Activated CD4-positive, alpha-beta T cell treated with anti-CD3 and anti-CD28 coated beads for 48 hours (primary cell): ENCODE measurements at places on chromosomes 12 and 14.

- DNase-seq = no peak
These were observed 14.2 kb downstream of the EPYC start for GRCh38 chr12:90990611-90991010.

GRCh38 chr12:83473408-83474095 lies 786.8 kb downstream of the TMTC2 start:
- DNase-seq = no peak

DNA sequence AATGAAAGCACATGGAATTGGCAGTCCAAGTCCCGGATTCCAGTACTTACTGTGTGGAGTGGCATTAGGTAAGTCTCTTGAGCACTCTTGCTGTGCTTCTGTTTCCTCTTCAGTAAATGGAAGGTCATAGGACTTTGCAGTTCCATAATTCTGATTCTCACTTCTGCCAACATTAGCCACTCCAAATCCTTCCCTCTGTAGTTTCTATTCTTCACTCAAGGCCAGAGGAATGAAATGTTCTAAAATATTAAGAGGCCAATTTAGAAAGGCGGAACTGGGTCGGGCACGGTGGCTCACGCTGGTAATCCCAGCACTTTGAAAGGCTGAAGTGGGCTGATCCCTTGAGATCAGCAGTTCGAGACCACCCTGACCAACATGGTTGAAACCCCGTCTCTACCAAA lies 19.8 kb upstream of the SLC5A8 start:
- DNase-seq = no peak

DNA sequence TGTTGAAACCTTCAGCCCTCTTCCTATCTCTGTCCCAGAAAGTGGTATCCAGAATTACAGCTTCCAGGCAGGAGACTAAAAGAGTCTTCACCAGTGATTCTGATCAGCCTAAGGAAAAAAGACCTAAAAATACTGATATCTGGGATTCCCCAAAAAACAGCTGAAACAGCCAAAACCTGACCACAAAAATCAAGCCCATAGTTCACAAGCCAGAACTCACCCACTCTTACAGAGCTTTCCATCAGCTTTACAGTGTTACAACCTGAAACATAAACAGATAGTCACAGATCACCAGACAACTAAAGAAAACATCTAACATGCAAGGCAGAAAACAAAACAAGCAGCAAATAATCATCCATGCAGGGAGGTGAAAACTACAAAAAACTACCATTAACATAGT lies 26.0 kb upstream of the TSPAN8 start:
- DNase-seq = no peak

DNA sequence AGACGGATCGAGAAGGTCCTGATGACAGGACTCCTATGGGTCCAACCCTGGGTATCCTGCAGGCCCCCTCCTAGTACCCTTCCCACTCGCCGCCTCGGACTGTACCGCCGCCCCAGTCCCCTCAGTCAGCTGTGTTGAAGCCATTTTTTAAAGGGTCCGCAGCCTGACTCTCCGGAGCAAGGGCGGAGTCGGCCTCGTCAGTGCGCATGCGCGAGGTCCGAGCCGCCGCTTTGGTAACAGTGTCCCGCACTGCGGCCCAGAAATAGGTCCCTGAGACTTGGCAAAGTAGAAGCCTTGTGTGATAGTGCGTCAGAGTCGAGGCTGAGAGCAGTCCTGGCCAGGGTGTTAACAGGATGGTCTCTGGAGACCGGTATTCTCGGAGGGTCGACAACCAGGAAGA lies 769.0 kb upstream of the ALG10B start:
- DNase-seq = no peak

GRCh38 chr12:121170611-121171260 lies 38.1 kb downstream of the P2RX7 start:
- peak; percentile 5 for DNase-seq

- peak; percentile 13 for DNase-seq
These were observed 382.2 kb downstream of the MED13L start for GRCh38 chr12:115895247-115895646.

DNA sequence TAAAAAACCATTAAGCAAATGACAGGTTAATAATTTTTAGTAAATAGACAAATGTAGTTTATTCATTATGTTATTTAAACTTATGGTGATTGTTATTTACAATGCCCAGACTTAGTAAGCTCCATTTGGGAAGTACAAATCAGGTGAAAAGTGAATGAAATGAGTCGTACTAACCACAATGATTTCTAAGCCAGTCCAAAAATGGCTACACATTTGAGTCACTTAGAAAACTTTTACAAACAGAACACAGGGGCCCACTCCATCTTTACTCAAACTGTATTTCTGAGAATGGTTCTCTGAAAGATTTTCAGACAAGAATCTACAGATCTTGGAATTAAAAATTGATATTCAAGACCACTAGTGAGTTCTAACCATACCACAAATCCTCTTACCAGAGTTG lies 653.3 kb upstream of the MIS18BP1 start:
- no peak for DNase-seq

GRCh38 chr12:29333178-29333577 lies 47.8 kb downstream of the ERGIC2 start:
- no peak for DNase-seq

DNA sequence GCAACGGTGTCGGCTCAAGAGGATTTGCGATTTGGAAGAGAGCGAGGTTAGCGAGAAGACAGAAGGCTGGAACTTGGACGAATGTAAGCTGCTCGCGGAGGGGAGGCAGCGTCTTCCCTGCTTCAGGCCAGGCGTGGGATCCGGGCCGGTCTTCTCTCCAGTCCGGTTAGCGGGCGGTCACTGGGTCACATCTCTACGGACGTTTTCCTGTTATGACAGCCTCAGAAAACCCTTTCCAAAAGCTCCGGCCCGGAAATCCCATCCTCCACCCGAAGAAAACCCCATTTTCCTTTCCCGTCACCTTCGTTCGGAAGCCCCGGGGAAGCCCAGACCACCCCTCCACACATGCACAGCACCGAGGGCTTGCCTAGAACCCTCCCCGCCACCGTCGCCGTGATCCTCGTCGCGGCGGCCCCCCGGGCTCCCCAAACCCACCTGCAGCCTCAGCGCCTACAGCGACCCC lies 268 bp downstream of the NDUFB1 start:
- DNase-seq = no peak

DNA sequence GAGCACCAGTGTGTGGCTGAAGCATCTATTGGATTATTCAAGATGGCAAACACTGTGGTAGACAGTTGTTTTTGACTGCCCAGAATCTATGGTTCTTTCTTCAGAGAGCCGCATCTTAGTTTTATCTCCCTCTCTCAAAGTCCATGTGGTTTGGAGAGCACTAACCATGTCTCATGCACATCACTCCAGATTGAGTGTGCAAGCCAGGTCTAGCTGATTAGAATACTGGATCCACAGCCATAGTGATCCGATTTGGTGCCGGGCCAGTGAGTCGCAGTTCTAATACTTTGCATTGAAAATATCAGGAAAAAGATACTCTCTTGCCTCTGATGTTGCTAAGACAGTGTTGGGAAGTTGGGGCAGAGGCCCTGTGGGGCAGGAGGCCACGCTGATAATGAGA lies 4.6 kb upstream of the SBNO1 start:
- no peak for DNase-seq
